Thoracic aorta (tissue), 2 donors: ENCODE measurements at places on chromosomes 5 and 9. TPM values are rescaled to one million over a fixed set of nuclear protein-coding genes. Genes with fewer than 3 reads are reported as not detected.

DNA sequence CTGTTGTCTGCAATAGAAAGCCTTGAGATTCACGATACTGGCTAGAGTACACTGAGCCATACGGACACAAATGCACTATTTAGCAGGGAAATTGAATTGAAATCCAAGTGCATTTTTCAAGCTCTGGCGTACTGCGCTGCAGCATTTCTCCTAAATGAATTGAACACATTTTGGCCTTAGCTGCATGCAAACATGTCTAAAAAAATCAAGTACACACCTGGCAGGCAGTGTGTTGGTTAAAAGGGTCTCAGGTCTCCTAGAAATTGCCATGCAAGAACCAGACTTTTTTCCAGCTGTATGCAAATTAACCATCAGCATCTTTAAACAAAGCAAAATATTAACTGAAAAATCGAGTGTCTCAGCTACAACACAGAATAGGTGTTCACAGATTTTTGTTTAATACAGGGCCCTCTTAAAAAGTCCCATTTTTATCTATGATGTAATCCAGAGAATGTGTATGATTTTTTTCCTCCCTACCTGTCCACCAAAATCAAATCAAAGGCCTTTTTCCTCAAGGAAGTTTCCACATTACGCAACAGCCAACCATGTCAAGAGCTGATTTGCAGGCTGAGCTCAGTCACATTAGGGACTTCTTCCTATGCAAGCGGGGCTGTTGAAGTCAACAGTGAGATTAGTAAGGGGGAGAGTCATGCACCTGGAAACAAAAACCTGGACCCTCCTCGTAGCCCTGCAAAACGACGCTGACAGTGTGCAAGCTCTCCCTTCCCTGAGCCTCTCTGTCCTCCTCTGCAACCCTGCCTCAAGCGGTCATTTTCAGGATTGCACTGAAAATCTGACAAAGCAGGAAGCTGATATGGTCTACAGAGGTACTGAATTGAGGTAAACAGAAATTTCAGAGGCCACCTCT, 14.1 kb upstream of the SFXN1 start:
- DNase-seq: no peak

GRCh38 chr5:3027866-3028635, 276.6 kb upstream of the IRX2 start:
- DNase-seq: no peak

GRCh38 chr5:132214491-132214890, 13.2 kb downstream of the P4HA2 start:
- no peak for DNase-seq

DNA sequence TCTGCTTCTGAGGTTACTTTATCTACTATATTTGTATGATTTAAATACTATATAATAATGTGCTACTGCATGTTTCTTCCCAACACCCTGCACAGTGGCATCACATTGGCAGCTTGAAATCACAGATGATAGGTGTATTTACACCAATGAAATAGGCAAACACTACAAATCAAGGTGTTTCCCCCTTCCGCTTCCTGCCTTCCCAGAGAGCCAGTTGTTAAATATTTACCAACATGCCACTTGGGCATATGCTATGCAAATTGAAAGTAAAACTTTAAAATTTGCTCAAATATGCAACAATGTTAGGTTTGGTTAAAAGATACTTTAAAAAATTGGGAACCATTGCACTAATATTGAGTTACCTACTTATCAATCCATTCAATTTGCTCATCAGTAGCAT, 58.2 kb upstream of the SMARCA2 start:
- no peak for DNase-seq

DNA sequence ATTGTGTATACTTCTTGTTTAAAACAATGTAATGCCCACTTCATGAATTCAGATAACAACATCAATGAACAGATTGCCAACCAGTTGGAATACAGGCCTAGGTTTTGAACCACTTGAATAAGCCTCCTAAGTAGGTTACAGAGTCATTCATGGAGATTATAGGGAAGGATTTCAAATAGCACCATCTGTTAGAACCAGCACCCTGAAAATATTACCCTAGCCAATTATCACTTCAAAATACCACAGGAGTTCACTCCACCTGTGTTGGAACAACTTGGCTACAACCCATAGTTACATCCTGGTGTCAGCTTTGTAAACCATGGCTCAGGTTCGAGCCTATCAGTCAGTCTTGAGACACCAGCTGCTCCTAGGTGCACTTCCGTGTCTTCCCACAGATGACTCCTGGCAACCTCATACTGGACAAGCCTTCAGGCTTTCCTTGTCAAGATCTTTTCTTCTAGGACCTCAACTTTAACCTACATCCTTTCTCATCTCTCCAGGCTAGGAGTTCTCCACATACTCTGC, 350.0 kb downstream of the DEPDC1B start:
- no peak for DNase-seq

Gene CAMSAP1
- 20.2 TPM for total RNA-seq

DNA sequence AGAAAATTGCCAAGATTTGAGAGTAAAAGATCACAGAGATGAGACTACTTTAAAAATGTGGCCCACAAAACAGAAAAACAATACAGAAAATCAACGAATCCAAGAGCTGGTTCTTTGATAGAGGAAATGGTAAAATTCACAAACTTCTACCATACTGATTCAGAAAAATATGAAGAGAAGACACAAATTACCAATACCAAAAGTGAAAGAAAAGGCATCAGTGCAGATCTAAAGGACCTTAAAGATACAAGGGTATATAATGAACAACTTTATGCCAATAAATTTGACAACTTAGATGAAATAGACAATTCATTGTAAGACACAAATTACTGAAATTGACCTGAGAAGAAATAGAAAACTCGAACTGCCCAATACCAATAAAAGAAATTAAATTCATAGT, 24.4 kb upstream of the SLC1A1 start:
- DNase-seq: no peak

GRCh38 chr9:1051584-1052275, 1.6 kb downstream of the DMRT2 start:
- no peak for DNase-seq

Gene SPATA31C1
- not detected for total RNA-seq
